Eye (tissue), 1 donor: ENCODE measurements at places on chromosomes 1 and 21.
A peak's percentile ranks its signal among the peaks of the same experiment; 100 is the strongest.

DNA sequence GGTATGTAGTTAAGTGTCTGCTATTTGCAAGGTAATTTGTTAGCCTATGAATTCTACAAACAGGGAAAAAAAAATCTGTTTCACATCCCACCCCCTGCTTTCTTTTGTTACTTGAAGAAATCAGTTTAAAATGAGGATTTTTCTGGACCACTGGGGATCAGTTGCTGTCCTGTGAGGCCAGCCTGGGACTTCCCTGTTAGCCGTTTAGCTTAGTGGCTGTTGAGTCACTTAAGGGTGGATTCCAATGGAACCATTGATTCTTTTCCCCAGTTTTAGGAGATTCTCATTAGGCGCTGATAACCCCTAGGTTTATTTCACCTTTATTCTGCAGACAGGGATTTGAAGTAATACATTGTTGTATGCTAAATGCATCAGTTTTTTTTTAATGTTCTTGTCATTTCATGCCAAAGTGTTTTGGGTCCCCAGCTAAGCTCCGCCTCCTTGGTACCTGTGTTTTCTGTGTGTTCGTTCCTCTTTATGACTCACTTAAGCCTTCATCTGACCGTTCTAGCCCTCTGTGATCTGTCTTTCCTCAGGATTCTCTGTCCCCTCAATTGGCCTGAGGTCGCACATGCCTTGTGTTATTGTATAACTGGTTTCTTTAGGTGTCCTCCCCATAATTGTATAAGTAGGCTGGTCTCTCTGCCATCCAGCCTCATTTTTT, 59.3 kb downstream of the NOS1AP start:
- no peak for DNase-seq

GRCh38 chr1:207323425-207324225, 2.1 kb downstream of the CD55 start:
- no peak for DNase-seq

DNA sequence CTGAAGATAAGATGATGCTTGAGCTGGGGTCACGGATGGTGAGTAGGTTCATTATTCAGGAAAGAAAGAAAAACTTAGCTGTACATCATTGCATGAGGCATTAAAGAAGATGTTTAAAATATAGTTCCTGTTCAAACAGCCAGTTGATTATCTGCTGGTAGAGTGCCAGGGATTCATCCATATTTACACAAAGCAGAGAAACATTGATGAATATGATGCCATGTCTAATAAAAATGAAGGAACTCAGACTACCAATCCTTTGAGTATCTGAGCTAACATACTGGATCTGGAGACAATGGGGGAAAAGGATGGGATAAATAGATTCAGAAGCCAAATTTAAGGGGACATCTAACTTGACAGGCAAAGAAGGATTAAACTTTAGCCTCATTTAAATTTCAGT, 14.6 kb downstream of the TRIM67 start:
- no peak for DNase-seq

- DNase-seq, result peak; percentile 84
Observed at GRCh38 chr1:35708441-35708921, 10.2 kb downstream of the C1orf216 start.

DNA sequence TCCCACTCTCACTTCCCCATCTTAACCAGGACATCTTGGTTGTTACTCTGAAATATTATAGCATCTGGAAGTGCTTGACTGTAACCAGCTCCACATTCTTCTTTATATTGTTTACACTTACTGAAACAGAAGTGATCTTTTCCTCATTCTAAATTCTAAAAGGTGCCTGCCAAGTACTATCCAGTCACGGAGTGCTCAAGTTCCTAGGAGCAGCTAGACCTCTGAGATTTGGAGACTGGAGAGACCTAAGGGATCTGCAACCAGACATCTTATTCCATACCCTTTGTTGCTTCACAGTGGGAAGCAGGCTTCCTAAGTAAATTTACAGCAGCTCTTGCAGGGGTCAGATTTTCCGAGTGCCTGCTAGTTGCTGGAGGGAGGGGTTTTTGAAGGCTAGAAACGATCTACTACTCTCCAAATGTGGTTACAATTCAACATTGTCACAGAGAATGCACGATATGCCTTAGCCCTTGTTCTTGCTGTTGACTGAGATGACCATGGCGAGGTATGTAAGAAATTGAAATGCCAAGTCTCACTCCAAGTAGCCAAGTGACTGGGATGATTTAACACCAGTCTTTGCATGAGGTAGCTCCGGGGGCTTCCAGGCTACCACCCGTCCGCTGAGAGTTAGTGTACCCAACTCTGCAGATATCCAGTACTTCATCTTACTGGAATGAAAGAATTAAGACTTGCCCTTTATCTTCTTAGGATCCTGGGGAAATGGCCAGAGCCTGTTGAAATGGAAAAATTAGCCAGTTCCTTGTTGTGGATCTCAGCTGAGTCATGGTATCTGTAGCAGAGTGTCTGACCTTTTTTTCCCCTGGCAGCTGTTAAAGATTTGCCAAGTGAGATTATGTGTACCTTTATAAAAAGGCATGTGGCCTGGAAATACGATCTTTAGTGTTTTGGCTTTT, 150.8 kb downstream of the MAST2 start:
- peak; percentile 23 for DNase-seq
